ENCODE measurements at places on chromosomes 16 and 17.

DNA sequence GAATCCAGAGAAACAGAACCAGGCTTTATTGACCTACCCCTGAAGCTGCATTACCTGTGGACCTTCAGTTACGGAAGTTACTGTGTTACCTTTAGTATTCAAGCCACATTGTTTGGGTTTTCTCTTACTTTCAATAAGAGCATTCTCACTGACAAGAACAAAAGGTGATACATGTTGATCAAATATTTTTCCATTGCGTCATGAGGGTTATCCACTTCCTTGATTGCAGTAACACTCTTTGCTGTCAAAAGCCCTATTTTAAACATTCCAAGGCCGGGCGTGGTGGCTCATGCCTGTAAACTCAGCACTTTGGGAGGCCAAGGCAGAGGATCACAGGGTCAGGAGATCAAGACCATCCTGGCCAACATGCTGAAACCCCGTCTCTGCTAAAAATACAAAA is 28.6 kb upstream of the PAFAH1B1 start:
- DNase-seq: no peak

DNA sequence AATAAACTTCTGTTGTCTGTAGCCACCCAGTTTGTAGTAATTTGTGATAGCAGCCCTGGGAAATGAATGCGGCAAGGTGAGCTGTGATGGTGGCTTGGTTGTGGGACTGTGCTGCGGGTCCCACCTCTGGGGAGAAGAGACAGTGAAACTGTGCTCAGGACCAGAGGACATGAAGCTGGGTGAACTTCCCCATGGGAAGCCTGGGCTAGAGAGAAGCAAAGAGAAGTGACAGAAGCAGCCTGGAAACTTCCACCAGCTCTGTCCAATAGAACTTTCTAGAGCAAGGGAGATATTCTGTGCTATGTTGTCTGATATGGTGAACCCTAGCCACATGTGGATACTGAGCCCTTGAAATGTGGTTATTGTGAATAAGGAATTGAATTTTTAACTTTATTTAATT is 51.5 kb upstream of the EMP2 start:
- no peak for DNase-seq

DNA sequence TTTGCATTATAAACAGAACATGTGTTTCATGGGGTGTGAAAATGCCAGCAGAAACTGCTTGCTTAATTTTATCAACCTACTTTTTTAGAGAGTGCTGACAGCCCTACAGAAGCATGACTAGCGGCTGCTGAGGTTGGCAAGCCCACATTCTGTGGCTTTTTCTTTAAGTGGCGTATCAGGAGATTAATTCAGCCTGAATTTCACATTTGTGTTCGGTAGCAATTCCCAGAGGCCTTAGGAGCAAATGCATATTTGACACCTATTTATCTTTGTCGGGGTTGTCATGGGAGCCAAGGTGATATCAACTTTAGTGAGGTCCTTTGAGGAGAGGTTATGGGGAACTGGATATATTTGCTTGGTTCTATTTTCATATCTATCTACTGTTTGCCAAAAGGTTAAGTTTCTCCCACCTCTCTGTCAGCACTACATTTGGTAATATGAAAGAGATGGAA is 140.9 kb downstream of the KCNJ2 start:
- no peak for DNase-seq

DNA sequence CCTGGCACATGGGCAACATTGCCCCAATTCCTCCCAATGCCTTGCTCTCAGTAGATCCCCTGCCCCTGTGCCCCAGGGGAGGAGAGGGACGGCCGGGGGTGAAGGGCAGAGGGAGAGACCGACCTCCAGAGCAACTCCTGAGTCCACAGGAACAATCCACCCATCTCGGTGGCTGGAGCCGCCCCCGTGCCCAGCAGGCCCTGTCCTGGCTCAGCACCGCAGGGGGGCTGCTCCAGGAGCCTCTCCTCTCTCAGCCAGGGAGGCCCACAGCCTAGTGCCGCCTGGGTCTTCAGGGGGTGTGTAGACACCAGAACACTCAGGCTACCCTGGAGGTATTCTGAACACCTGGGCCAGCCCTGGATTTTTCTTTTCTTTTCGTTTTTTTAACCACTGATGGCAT is 233.7 kb upstream of the SDK2 start:
- no peak for DNase-seq

GRCh38 chr16:89325861-89326471 is 108.5 kb downstream of the ZNF778 start:
- no peak for DNase-seq
